ENCODE measurements at places on chromosomes 7 and 10.

- DNase-seq = no peak
Observed at GRCh38 chr7:149027055-149027454, 1.2 kb downstream of the PDIA4 start.

GRCh38 chr7:6705959-6706665 lies 635 bp downstream of the ZNF12 start:
- no peak for DNase-seq

GRCh38 chr7:91692800-91693199 lies 187.7 kb downstream of the MTERF1 start:
- DNase-seq = no peak

GRCh38 chr10:33600381-33600780 lies 265.9 kb upstream of the NRP1 start:
- no peak for DNase-seq

- DNase-seq = no peak
Observed at GRCh38 chr10:10208196-10208595, 809.5 kb upstream of the CELF2 start.

DNA sequence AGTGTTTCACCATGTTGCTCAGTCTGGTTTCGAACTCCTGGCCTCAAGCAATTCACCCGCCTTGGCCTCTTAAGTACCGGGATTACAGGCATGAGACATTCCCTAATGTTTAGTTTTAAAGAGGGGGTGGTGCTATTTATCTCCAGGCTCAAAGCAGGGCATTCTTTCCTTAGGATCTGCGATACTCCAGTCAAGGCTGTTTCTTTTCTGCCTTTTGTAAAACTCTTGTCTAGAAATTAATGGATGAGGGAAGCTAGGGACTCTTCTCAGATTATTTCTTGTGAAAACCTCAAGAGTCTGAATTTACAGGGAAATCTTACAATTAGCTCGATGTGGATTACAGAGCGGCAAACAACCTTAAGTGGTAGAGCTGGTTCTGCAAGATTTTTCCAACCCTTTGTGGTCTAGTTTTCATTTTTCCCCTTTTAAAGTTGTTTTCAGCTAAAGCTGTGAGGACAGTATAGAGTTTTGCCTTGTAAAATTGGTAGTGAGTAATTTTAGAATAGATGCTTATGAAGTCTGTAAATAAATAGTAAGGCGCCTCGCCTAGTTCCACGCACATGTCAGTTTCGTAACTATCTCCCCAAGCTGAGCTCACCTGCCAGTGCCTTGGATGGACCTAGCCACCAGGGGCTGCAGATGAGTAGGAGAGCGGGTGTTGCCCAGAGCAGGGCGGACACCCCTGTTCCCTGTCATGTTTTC lies 53.1 kb downstream of the CUX1 start:
- DNase-seq = no peak

DNA sequence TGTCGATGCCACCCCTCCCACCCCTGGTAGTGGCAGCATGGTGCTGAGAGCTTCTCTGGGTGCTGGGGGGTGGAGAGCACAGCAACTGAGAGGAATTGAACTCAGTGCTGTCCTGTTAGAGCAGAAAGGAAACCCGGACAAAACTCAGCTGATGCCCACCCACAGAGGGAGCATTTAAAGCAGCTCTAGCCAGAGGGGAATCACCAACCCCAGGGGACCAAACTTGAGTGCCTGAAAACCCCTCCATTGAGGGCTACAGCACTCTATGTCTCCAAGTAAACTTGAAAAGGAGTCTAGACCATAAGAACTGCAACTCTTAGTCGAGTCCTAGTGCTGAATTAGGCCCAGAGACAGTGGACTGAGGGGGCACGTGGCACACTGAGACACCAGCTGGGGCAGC lies 16.8 kb upstream of the FOXI2 start:
- DNase-seq = no peak

DNA sequence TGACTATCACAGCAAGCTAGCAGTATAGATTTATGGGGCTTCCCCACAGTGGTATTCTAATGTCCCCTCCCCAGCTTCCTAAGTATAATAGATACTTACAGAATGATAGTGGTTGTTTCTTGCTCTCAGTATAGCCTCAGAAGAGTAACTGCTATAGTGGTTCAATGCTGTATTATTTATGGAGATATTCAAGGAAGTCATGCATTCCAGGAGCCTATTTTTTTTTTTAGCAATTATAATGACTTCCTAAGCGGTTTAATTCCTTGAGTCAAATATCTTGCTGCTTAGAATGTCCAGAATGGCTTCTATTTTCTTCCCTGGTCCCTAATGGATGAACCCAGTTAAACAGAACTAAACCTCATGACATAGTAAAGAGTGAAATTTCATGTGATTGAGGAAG lies 451.5 kb upstream of the SEMA3D start:
- no peak for DNase-seq

- no peak for DNase-seq
Observed at GRCh38 chr10:43376828-43377423, 5.5 kb downstream of the FXYD4 start.

- no peak for DNase-seq
Observed at GRCh38 chr10:12707461-12708185, 293.9 kb downstream of the CCDC3 start.

GRCh38 chr10:22723783-22724182 lies 9.4 kb upstream of the PIP4K2A start:
- no peak for DNase-seq

Data from activated naive CD4-positive, alpha-beta T cell (primary cell).